Tongue (tissue), 3 donors: ENCODE measurements at places on chromosomes 6 and 20. TPM values are rescaled to one million over a fixed set of nuclear protein-coding genes. Genes with fewer than 3 reads are reported as not detected.

Gene FYN
- total RNA-seq = 139 TPM

Gene PDYN
- total RNA-seq = not detected

Gene LZTS3
- total RNA-seq = 5.9 TPM

Gene SMPD2
- 6.2 TPM for total RNA-seq

Gene PLEKHG1
- 43.9 TPM for total RNA-seq

Gene CRISP2
- total RNA-seq = not detected

Gene HCRTR2
- not detected for total RNA-seq

Gene LY6G6F
- total RNA-seq = 0.82 TPM

Gene HLA-G
- not detected for total RNA-seq

Gene EYA4
- 31.4 TPM for total RNA-seq

Gene SPAG4
- total RNA-seq = not detected

Gene CST7
- total RNA-seq = not detected

Gene BPI
- 0.21 TPM for total RNA-seq

Gene SLC32A1
- not detected for total RNA-seq

Gene LIN28B
- total RNA-seq = 0.21 TPM

Gene PLCB1
- total RNA-seq = 30.9 TPM

Gene RSPH4A
- total RNA-seq = 0.62 TPM

Gene C6orf163
- 2.7 TPM for total RNA-seq

Gene MCHR2
- not detected for total RNA-seq

Gene SLC17A2
- total RNA-seq = not detected
